Activated CD4-positive, CD25-positive, alpha-beta regulatory T cell treated with anti-CD3 and anti-CD28 coated beads, Interleukin-2, amount 50 U/mL, for 72 hours (primary cell): ENCODE measurements at places on chromosomes 16 and 17.

- DNase-seq, result no peak
Measured at GRCh38 chr16:80583466-80583865, 42.7 kb downstream of the DYNLRB2 start.

DNA sequence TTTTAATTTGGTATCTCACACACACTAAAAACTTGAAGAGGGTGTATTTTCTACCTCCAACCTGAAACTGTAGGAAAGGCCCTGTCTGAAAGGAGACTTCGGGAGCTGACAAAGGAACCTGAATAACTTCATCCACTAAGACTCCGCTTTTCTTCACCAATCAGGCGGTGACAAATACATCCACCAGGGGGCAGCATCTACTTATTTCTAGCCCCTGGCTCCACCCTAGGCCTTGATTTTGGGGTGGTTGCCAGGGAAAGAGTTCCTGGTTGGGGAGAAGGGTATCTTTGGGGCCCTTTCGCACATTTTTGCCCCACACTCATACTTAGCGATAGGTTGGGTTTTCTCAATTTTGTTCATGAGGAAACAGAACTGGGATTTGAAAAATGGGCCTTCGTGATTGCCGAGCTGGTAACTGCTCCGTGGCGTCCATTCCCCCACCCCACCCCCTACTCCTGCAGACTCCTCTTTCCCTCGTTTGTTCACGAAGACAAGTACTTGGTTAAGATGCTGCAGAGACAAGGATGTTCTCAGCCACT is 4.8 kb upstream of the ARL4D start:
- peak; percentile 86 for DNase-seq

- no peak for DNase-seq
Measured at GRCh38 chr17:70683936-70684335, 514.6 kb downstream of the KCNJ2 start.

- DNase-seq, result no peak
Measured at GRCh38 chr17:67431249-67432015, 54.4 kb downstream of the PITPNC1 start.

DNA sequence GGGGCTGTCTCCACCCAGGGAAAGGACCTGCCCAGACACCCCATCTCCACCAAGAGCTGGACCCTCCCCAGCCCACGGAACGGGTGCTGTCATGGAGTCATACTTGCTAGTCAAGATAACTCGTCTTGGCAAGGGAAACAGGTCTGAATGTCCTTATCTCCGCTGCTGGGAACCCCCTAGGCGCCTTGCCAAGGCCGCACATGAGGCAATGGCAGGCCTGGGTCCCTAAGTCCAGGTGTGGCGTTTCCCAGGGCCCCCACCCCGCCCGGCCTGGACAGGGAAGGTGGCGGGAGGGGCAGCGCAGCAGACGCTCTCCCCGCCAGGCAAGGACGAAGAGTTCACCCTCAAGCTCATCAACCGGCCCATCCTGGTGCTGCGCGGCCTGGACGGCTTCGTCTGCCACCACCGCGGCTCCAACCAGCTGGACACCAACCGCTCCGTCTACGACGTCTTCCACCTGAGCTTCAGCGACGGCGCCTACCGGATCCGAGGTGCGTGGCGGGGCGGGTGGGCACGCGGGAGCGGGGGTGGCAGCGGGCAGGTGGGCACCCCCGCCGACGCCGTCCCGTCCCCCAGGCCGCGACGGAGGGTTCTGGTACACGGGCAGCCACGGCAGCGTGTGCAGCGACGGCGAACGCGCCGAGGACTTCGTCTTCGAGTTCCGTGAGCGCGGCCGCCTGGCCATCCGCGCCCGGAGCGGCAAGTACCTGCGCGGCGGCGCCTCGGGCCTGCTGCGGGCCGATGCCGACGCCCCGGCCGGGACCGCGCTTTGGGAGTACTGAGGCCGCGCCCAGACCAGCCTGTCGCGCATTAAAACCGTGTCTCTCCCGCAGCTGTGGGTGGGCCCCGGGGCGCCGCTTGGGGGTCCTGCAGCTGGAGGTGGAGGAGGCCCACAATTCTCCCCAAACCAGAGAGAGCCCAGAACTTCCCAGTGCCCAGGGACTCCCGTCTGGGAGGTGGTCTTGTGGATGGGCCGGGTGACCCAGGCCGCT is 8.4 kb downstream of the FSCN2 start:
- DNase-seq, result no peak
